ENCODE measurements at places on chromosomes 4 and X.

GRCh38 chr4:140774510-140774909 lies 18.3 kb upstream of the TBC1D9 start:
- no peak for DNase-seq

DNA sequence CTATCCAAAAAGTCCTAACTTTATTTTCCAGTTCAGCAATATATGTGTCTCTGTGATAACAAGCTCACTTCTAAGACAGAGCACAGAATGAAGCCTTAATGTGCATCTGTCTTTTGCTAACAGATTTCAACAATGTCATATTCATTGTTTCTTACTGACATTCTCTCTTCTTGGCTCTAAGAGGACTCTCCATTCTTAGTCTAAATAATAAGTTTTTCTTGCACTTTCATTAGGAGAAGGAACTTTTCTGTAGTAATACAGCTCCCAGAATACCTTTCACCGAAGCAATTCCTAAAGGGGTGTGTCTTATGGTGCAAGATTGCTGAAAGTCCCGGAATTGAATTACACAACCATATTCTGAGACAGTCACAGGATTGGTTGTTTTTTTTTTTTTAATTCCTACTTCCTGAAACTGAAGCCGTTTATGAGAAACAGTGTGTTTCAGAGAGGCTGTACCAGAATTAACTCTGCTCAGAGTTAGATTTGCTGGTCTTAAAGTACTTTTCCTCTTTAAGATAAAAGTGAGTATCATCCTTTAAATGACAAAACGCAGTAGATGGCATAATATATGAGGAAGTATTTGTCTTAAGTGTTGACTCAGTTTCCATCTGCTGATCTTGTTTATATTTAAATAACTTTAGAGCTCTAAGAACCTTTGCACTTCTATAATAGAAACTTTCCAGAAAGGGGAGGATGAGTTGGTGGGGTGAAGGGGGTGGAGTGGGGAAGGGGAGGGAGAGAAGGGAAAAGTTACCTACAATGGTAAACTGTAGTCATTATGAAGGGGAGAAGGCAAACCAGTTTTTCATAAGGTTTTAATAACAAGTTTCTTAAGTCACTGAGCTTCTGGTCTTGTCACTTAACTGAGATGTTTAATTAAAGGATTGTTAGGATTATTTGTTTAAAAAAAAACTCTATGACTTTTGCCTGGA lies at the start of gene ALPK1:
Gene ALPK1, plus strand, starts transcription at position 421 of the 932 bp plus-strand sequence.
- DNase-seq: no peak

DNA sequence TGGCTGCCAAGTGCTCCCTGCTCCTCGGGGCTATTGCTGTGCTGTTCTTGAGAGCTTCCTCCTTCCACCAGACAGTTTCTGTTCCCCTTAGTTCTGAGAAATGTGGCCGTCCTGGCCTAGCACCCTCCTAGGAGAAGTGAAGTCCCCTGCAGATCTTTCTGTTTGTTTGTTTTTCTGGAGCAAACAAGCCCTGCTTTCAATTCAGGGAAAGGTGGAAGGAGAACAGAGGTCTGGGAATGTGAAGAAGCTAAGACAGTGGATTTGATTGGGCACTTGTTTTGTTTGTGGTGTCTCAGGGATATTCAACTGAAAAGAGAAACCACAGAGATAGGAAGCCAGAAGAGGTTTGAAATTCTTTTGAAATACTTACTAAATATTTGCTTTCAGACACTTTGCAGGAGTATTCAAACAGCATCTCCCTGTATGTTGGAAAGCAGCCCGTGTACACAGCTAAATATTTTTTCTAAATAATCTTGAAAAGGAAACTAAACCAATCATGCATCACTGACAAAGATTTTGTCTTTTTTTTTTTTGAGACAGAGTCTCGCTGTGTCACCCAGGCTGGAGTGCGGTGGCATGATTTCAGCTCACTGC lies 36.5 kb upstream of the PPM1K start:
- no peak for DNase-seq

DNA sequence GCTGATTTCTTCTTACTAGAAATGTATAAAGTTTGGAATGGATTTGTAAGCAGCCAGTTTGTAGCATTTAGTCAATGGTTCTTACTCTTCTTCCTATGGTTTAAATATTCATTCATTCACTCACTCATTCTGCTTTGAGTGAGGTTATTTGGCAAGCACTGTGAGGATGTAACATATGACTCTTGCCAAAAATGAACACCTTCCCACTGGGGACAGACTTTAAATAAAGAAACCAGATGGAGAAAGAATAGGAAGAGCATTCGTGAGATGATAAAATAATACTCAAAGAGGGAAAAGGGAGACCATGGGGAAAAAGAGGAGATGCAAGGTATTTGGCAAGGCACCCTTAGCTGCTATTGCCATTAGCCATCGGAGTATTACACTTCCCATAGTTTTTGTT lies 586.1 kb downstream of the ADGRL3 start:
- DNase-seq: no peak

- DNase-seq: no peak
Measured at GRCh38 chr4:149176039-149176438, 639.6 kb downstream of the IQCM start.

- DNase-seq: no peak
Measured at GRCh38 chr4:159655547-159655946, 552.7 kb downstream of the RAPGEF2 start.

DNA sequence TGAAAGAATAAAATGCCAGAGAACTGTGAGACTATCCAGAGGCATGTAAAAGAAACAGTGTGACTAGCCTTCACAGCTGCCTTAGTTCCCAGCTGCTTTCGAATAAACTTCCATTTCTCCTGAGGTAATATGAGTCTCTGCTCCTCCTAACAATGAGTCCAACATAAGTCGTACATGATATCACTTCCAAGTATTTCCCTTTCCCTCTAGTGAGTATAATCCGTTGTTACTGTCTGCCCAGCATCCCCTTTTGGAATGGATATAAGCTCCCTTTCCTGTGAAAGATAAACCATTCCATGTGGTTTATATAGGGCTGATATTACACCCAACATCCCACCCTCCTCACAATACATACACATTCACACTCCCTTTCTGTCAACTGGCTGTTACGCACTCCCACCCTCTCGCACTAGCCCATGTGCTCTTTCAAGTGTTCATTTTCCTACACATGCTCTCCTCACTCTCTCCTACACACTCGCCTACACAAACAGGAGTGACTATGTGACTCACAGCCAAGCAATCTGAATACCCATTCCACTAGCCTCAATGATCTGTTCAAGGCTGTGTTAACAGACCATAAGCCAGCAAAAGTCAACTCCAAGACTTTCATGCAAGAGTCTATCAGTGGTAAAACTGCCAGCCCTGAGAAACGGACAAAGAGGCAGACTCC lies 5.0 kb downstream of the NAF1 start:
- peak; percentile 30 for DNase-seq

DNA sequence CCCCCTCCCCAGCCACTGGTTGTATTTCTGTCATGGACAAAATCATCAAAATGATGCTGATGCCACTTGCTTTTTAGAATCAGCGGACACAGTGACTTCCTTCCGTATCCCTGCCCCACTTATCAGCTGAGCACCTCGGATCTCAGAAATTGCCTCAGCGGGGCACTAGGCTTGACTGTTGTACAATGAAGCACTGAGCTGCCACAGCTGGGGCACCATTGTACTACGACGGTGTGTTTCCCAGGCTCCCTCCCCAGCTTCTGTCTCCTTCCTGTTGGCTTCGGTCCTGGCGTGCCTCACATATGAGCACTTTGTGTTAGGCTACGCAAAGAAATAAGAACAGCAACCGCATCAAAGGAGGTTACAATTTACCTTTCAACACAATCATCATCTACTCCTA lies 82.4 kb downstream of the F11 start:
- DNase-seq: no peak

DNA sequence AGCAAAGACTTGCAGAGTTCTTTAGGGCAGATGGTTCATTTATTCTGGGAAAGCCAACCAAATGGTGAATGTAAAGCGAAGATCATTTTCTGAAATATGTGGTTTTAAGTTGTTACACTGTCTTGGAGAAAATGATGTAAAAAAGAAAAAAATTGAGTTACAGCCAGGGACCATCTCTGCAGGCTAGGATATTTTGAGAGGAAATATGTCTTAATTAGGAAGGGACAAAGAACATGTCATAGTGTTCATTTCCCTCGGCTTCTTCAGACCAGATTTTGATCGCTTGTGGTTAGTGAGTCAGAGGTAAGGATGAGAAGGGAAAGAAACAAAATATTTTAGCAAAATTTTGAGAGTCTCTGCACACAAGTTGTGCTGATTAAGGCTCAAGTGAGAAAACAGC lies 59.0 kb upstream of the C1QTNF7 start:
- DNase-seq: no peak

DNA sequence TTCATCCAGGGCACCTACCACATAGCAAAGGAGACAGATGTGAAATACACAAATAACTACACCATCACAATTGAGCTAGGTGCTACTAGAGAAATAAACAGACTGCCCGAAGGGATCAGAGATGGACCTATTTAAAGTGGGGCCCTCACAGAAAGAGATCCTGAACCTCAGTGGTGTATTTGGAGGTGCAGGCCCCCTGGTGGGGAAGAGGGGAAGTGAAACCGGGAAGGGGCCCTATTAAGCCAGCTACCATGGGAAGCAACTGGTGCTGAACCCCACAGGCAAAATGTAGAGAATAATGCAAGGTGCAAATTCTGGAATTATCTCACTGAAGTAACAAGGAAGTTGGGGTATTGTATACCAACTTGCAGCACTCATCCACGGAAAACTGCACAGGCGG lies 78.6 kb upstream of the FAM9A start:
- no peak for DNase-seq

DNA sequence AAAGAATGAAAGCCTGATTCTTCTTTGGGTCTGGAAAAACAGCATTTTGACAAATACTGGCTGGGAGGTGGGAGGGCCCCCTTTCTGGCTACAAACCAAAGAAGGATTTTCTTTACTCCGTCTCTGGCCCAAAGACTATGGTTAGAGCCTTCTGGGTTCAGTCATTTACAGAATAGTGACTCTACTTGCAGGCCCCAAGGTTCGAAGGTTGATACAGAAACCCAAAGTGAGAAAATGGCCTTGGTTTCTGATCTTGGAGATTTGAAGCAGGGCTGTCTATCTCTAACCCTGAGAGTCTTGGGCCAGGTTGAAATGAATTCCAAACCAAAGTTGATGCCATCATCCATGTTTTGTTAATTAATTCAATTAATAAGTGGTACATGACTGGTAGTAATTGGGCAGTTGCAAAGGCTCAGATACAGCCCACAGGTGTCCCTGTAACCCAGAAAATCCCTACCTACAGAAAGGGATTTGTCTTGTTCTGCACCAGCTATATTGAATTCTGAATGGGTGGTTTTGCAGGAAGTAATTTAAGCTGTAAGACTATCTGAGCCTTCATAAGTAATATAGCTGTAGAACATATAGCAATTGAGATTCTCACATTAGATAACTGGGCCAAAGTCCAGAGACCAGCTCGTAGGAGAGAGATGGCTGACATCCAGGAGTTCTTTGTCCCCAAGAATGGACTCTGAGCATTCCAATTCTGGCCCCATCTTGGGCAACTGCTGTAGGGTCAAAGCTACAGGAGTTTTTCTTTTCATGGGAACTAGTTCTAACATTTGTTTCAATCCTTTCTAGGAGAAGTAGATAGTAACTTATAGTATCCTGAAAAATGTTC lies 34.5 kb downstream of the CHRNA9 start:
- DNase-seq: no peak

GRCh38 chr4:29541757-29542156 lies 1178.4 kb upstream of the PCDH7 start:
- no peak for DNase-seq

DNA sequence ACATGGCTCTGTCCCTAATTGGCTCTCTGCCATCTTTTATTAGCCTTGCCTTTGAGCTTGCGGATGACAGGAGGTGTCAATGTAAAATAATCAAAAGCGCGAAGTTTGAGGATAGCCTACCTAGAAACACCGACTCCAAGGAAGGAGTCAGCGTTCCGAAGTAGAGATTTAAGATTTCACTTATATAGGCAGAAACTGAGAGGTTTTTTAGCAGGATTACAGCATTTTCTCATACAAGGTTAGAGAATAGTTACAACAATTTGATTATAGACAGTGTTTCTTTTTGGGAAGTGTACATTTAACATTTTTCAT lies 499 bp upstream of the NFXL1 start:
- no peak for DNase-seq

- DNase-seq: no peak
Measured at GRCh38 chr4:94870146-94870545, 112.4 kb downstream of the BMPR1B start.

GRCh38 chr4:5691491-5692132 lies 16.7 kb downstream of the EVC2 start:
- no peak for DNase-seq

DNA sequence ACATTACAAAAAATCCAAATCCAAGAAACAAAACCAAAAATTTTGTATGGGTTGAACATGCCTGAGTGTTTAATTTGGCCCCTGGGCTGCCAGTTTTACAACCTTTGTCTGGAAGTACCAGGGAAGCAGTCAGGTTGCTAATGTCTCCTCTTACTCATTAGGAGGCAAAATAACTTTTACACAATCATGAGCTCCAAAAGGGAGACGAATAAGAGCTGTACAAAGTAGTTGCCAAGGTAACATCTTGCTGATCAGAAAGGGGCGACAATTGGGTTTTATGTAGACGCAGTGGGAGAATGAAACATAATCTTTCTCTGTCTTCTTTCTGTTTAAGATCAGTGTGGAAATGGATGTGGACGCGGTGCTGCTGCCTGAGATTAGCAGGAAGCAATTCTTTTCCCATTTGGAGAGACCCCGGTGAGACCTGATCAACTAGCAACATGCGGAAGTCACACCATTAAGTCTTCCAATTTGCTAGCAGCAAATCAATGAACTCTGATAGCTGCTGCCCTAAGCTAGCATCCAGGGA lies 90.7 kb upstream of the IGFBP7 start:
- no peak for DNase-seq

DNA sequence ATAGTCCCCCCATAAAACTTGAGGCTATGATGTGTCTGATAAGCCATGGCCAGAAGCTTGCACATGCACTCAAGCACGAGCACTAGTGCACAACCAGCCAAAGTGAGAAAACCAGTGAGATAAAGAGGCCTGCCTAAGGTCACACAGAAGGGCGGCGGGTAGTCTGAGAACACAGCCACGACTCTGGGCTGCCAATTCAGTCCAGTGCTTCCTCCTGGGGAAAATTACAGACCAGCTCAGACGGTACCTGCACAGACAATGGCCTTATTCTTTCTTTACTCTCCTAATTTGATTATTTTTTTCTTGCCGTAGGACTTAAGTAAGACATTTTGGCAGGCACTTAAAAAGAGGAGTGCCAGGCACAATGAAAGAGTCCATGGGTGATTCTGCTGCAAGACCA lies 533.2 kb upstream of the FAT1 start:
- no peak for DNase-seq

- no peak for DNase-seq
Measured at GRCh38 chr4:144906181-144906925, 191.6 kb downstream of the ANAPC10 start.

Measured in stimulated activated CD8-positive, alpha-beta memory T cell treated with anti-CD3 and anti-CD28 coated beads, Interleukin-15, amount 100 ng/mL, for 4 hours (primary cell).